ENCODE measurements at places on chromosomes 4 and X.

DNA sequence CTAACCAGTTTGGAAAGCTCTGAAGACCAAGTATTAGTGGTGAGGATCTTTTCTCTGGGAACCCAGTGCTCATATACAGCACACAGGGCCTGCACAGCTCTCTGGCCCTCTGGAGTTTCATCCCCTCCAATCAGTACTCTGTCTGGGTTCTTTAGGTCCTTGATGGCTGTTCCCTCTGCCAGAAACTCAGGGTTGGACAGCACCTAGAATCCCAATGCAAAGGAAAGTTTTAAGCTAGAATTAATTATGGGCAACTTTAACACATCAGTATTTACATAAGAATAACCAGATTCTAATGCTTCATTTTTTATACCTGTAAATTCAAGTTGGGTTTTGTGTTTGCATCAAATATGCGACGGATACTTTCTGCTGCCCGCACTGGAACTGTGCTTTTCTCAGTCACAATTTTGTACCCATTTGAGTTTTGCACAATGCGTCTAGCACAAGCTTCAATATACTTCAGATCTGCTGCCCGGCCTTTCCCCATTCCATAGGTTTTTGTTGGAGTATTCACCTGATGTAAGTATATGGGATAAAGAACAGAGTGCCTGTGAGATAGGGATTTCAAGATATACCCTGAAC, 16.8 kb downstream of the UGDH start:
- no peak for DNase-seq

DNA sequence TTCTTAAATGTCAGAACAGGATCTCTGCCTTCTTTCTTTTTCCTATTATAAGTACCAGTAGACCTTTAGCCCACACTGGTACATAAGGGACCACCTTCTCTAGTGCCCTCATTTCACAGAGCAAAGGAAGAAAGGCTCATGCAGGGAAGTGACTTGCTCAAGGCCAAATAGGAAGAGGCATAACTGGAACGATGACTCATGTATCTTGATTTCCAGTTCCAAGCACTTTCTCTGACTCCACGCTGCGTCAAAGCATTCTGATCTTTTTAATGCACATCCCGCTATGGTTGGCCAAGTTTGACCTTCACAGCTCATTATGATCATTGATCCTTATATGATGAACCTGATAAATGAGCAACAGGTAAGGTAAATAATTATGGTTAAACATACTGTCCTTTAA, 542.0 kb downstream of the GBA3 start:
- no peak for DNase-seq

DNA sequence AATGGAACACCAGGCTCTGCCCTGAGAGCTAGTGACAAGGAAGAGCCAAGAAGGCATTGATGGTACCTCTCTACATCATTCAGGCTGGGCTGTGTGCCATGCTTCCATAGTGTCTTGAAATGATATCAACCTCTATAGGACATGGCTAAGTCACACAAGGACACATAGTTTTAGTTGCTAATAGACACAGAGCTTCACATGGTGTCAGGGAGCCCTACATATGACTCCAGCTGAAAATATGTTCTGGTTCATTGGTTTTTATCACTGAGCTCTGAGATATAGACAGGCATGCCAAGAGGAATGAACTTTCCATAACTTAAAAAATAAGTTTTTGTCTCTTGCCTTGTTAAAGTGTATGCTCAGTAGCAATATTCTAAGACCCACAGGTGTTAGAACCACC, 72.1 kb upstream of the PRKG2 start:
- no peak for DNase-seq

DNA sequence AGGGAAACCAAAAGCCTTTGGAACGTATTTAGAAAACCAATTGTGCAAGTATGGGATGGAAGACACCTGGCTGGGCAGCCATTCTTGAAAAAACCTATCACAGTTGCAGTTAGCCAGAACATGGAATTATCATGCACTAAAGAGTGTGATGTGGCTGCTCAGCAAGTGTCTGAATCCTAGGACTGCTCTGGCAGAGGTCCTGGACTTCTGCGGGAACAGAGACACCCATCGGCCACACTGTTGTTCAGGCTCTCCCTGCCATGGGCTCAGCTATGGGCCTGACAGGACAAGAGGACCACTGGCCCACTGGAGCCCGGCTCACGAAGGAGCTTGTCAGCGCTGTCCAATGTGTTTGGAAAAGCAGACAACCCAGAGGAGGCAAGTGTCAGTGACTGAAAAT, 115.7 kb upstream of the GPC4 start:
- no peak for DNase-seq

DNA sequence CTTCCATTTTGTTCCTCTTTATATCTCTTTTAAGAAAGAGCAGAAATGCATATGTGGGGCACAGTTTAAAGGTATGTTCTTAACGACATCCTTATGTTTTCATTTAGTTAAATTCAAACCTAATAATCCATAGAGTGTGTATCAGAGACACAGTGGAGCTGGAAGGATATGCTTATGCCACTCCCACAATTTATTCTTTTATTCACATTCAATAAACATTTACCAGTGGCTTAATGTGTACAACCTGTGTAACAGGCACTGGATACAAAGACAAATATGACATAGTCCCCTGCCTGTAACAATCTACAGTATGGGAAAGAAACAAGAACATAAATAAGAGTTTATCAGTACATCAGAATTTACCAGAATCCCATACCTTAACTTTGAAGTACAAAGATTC, 22.4 kb upstream of the CORIN start:
- DNase-seq = no peak

GRCh38 chr4:159598602-159599001, 495.7 kb downstream of the RAPGEF2 start:
- DNase-seq = no peak

- no peak for DNase-seq
These were observed 1.1 kb upstream of the KLHL13 start for GRCh38 chrX:118117741-118118140.

GRCh38 chrX:10741550-10741949, 121.2 kb upstream of the MID1 start:
- DNase-seq = no peak

DNA sequence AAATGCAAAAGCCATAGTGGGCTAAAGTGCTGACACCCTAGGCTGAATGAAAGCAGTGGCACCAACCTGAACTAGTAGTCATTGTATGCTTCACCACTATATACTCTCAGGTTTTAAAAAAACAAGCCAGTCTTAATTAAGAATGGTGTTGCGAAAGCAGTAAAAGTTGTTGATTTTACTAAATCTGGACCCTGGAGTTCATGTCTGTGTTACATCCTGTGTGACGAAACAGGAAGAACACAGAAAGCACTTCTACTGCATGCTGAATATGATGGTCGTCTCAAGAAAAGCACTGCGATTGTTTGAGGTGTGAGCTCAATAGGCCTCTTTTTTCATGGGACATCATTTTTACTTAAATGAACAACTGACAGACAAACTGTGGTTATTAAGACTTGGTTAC, 24.2 kb upstream of the GDPD2 start:
- DNase-seq = no peak

GRCh38 chrX:49161632-49162031, 926 bp upstream of the MAGIX start:
- no peak for DNase-seq

DNA sequence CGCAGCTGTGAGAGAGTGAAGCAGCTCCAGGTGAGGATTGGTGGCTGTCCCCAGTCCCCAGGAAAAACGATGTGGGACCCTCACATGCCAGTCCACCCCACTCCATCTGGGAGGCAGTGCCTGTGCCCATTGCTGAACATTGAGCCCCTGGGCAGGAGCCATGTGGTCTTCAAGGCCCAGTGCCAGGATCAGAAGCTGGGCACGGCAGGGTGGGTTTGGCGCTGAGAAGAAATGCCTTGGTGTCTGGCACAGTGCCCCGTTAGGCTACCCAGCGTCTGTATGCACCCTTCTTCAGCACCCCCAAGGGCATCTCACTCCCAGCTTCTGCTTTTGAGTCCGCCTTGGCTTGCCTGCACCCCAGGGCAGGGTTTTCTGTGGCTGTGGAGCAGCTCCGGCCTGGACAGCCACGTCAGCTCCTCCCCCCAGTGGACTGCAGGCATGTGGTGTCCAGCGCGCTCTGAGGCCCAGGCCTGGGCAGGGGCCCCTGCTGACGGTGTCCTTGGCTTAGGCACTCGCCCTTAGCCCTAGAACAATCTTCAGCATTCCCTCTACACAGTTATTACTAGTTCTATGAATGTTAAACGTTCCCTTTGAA, 28.6 kb downstream of the RGS12 start:
- no peak for DNase-seq

- DNase-seq = no peak
These were observed 30.5 kb upstream of the TEX13C start for GRCh38 chrX:125289209-125289608.

DNA sequence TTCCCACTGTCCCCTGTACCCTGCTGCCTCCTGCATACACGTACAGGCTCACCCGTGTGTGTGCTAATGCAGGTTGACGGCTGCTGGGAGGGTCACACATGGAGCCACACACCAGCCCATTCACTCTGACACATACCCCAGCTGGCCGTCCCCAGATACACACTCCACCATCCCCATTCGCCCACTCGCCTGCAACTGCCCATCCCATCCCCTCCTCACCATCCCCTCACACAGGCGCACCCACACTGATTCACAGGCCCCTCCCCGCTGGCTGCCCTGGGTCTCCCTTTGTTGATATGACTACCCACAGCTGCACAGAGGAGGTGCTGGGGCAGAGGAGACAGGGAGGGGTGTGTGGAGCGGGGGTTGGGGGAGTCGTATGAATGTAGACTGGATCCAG, 25.7 kb downstream of the PJA1 start:
- DNase-seq = no peak

DNA sequence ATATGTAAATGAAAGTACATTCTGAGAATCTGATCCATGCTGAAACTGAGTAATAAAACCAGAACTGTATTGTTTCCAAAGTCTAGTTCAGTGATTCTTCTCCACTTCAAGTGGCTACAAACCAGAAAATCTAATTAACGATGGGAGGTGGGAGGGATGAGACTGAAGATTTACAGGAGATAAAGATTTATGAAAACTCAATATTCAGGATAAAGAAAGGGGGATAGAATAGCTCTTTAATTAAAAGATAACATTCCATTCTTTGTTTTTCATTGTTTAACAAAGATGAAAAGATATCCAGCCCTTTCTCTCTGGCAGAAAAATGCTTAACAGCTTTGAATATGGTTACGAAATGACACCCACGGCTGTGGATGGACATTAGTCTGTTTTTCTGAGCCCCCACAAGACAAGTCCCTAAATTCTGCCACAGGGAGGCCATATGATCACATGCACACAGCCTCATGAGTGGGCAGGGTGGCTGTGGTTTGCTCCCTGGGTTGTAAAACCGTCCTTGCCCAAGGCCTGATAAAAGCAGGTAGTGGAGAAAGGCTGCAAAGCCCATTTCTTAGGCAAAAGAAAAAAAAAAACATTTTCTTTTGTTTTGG, 36.4 kb downstream of the TMEM150C start:
- DNase-seq = no peak

DNA sequence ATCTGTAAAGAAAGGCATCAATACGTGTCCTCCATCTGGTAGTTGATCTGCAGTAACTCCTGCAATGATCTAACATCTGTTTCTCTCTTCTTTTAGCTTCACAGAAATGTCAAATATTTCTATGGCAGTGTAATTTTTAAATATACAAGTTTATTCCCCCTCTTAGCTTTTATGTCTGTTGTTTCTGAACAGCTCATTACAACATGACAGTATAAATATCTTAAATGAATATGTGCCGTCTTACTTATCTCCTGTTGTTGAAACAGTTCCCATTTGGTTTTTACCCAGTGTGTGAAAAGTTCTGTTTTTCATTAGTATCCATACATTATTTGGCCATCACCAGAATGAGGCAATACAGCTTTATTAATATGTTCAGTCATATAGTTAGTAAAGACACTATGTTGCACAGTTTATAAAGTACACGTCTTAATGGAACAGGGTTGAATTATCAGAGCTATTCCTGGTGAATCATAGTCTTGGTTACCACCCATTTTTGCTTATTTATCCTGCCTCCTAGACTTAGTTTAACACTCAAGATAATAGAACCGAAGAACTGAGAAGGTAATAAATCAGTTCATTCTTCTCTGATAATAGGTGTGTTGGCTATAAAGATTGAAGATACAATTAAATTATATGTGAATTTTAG, 321.6 kb downstream of the TENM3 start:
- no peak for DNase-seq

GRCh38 chr4:40938337-40938736, 188.6 kb downstream of the NSUN7 start:
- no peak for DNase-seq

DNA sequence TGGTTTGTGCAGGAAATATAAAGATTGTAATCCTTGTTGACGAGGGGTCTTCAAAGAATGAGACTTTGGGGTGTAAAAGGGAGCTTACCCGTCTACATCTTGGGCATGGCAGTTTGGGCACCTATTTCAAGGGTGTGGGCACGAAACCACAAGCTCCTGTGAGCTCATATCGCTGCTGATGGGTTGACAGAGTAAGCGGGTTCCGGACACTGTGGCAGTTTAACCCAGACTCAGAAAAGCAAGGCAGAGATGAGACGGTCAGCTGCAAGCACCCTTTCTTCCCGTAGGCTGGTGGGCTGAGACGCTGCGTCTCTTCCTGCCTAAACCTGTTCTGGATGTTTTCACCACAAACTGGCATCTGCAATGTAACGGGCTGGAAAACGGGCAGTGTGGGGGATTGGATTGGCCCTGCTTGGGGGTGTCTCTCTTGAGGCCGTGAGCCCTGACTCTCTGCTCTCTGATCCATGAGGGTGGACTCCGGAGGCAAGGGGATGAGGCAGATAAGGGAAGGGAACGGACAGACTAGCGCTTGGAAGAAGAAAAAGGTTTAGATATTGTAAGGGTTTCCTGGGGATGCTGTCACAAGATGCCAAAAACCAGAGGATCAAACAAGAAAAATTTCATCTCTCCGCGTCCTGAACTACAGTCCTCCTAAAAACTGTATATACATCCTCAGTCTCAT, 237.5 kb downstream of the SHOX start:
- DNase-seq = no peak

DNA sequence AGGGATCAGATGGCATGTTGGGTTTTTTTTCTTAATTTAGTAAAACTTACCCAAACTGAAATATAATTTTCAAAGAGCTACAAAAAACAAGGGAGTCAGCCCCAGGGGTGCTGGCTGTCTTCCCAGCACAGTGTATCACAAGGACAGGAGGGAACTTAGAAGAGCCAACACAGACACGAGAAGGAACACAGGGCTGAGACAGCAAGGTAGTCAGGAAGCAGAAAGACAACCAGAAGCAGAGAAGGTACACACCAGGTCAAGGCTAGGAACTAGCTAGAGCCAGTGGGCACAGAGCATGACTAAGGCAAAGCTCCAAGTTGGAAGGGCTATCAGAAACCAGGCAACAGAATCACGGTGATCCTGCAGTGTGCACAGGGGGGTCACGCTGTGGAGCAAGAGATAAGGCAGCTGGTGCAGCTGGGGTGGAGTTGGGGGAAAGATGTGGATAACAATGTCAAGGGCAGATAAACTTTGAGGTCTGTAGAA, 168.7 kb downstream of the NR3C2 start:
- DNase-seq = no peak

DNA sequence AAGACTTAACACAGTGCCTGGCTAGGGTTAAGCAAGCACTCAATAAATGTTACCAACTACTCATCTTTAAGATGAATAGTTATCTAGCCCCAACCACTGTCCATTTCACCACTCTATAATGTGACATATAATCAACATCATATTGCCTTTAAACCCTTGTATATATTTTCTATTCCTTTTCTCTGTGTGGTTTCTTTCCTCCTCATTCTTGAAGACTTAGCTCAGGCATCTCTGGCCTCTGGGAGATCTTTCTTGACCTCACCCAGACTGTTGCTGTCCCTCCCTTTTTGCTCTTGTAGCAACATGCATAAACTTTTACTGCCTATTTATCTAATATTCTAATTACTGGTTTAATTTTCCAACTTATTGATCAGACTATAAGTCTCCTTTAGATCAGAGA, 249.9 kb upstream of the MAB21L2 start:
- no peak for DNase-seq
